ENCODE measurements at places on chromosomes 1 and 21.

DNA sequence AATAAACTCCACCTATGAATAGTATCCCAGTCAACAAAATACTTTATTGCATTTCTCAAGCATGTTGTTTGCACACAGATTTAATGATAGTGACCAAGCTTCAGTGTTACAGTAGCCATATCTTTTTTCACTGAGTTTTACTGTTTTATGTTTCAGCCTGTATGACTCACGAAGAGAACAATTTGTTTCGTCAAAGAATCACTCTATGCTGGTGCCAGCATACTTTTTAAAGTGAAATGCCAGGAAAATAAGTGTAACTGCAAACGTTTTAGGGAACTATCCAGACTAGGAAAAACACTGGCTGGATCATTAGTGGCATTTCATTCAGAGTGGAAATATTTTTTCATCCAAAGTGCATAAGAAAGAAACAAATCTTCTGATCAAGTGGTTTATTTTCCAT lies 210.8 kb downstream of the COL11A1 start:
- DNase-seq, result no peak

DNA sequence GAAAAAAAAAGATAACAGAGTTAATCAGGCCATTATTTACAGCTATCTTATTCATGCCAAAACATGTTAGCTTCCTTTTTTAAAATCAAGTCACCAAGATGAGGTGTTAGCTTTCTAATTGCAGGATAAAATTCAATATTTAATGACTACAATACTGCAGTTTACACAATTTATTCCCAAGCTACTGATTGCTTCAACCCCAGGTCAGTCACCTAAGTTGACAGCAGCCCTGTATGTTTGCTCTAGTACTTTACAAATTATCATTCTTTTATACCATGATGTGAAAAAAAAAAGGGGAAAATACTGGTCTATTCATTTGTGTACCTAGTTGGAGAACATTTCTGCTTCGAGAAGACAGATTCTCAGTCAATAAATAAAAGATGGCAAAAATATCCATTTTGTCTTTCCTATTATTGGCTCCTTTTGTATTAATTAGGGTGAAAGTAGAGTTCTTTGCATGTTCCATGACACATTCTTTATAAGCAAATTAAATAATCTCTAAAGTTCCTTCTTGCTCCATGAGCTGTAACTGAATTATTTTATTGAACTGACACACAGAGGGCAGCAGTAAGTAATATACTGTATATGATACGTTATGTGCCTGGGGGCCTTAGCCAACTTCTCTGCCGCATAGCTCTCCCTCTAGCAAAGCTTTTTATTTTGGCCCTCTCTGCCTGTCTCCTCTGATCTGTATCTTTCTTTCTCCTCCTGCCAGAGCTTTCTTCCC lies 48.0 kb downstream of the DIPK1A start:
- DNase-seq, result no peak

GRCh38 chr1:17538010-17538409 lies 1.5 kb upstream of the ARHGEF10L start:
- DNase-seq, result no peak

DNA sequence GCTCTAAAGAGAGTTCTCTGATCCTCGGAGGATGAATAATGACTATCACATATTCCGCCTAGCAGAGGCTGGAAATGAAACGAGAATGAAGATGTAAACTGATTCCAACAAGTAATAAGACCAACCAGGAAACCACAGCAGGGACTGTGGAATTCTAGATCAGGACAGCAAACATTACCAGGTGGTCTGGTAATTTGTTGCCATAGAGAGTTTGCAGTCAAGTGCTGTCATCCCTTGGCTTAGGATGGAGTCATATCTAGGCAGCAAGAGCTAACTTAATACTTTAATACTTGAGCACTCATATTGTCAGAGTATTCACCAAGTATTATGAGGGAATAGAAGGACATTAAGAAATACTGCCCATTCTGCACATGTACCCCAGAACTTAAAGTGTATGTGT lies 45.1 kb upstream of the MUTYH start:
- DNase-seq, result no peak

DNA sequence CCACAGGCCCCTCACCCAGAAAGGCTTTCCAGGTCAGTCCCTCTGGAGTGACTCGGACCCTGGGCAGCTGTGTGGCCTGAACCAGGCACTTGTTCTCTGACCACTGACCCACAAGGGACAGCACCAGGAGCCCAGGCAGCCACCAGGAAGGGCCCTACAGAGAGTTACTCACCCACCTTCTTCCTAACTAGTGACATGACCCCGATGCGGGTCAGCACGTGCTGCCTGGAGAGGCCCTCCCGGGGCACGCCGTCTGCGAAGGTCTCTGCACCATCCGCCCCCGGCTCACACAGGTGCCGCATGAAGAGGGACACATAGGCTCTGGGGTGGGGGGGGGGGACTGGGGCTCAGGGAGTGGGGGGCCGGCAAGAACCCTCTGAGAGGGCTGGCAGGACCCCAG lies 55.8 kb downstream of the CHD5 start:
- DNase-seq, result no peak

Data from stimulated activated CD4-positive, alpha-beta T cell treated with anti-CD3 and anti-CD28 coated beads, Interleukin-12 subunit alpha, Interleukin-12 subunit beta, amount 100 ng/mL, for 24 hours (primary cell).